ENCODE measurements at places on chromosomes 12 and 14.

DNA sequence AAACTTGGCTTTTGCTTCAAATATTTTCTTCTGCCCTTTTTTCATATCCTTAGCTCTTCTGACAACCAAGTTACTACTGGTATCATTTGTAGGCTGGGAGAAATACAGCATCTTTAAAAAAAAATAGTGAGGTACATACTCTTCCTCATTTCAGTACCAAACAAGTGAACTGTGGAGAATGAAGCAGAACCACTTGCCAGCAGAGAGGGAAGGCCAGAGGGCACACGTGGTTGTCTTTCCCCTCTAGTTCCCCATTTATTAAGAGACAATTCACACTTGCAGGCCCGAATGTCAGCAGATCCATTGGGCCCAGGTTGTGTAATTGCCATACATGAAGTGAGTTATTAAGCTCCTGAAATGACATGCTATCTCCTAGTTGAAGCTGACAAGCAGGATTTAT lies 3.2 kb downstream of the SUSD6 start:
- no peak for DNase-seq

GRCh38 chr14:99203080-99203479 lies 68.9 kb downstream of the BCL11B start:
- DNase-seq = no peak

- DNase-seq = no peak
Observed at GRCh38 chr12:2323532-2324255, 270.9 kb downstream of the CACNA1C start.

DNA sequence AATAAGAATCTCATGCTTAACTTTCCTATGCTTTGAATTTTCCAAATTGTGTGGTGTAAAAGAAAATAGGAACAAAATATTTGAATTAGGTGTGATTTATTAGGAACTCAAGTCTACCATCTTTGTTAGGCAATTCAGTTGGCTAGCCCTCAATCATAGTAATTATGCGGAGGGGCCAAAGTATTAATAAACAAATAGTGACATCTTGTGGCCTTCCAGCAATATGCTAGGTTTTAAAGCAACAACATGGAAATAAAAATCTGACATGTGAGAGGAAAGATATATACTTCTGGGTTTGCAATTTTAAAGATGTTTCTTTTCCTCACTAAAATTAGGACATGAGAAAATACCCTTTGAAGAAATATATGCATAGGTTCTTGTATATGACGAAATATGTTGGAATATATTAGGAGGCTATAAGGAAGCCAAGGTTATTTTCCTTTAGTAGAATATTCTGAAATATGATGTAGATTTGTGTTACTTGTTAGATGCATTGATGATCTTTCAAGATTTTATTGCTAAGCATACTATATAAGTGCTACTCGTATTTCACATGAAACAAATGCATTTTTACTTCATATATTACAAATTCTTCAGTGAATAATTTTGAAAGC lies 200.4 kb downstream of the PTPRO start:
- DNase-seq = no peak

DNA sequence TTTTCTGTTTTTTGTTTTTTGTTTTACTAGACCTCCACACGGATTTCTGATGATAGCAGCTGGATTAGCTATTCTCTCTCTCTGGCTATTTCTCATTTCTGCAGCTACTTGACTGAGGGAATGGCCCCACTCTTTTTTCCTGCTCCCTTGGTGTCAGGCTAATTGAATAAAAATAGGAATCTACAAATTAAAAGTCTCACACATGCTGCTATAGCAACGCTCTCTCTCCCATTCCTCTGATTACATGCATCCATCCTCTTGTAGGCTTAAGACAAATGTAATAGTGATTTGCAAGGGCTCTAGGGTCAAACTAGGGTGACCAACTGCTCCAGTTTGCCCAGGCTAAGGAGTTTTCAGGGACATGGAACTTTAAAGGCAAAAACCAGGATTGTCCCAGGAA lies 221.8 kb downstream of the PHLDA1 start:
- no peak for DNase-seq

- no peak for DNase-seq
Observed at GRCh38 chr14:91906374-91906773, 39.0 kb upstream of the TC2N start.

- DNase-seq = no peak
Observed at GRCh38 chr12:3005736-3006135, 46.5 kb downstream of the TEAD4 start.

DNA sequence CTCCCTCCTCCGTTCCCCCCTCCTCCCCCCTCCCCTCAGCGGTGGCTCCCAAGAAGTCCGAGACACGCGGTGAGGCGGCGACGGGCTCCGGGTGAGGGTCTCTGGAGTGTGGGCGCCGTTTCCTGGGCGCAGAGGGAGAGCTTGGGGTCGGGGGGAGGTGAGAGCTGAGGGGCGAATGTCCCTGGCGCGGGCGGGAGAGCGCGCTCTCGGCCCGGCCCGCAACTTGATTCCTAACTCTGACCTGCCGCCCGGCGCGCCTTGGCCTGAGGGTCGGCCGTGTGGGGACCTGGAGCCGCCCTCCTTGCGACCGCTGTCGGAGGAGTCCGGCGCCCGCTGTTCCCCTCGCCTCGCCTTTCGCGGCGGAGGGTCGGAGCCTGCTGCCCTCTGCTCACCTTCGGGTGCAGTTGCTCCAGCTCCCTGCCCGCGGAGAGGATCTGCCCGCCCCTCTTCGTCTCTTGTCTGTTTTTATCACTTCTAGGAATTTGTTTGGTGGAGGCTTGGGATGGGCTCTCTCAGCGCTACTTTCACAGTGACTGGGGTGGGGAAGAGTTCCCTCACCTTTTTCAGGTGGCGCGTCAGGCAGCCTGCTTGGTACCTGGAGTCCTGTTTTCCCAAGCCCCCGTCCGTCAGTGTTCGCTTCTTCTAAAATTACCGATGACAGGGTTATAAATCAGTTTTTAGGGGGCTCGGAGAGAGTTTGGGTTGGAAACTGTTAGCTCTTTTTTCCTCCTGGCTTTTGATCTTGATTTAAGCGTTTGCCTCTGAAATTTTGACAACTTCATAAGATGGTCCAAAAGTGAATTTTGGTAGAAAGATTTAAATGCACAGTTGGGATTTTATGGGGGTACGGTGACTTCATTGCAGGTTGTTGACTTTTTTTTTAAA lies 495 bp downstream of the ADIPOR2 start:
- DNase-seq = no peak

GRCh38 chr14:90381011-90381786 lies 15.6 kb upstream of the CALM1 start:
- DNase-seq = no peak

GRCh38 chr12:66352197-66352596 lies 49.9 kb downstream of the HELB start:
- DNase-seq = no peak

Data from activated T-helper 1 cell treated with anti-CD3 and anti-CD28 coated beads, Interleukin-2, amount 50 U/mL, for 16 hours (primary cell).